ENCODE measurements at places on chromosomes 2 and 18.

DNA sequence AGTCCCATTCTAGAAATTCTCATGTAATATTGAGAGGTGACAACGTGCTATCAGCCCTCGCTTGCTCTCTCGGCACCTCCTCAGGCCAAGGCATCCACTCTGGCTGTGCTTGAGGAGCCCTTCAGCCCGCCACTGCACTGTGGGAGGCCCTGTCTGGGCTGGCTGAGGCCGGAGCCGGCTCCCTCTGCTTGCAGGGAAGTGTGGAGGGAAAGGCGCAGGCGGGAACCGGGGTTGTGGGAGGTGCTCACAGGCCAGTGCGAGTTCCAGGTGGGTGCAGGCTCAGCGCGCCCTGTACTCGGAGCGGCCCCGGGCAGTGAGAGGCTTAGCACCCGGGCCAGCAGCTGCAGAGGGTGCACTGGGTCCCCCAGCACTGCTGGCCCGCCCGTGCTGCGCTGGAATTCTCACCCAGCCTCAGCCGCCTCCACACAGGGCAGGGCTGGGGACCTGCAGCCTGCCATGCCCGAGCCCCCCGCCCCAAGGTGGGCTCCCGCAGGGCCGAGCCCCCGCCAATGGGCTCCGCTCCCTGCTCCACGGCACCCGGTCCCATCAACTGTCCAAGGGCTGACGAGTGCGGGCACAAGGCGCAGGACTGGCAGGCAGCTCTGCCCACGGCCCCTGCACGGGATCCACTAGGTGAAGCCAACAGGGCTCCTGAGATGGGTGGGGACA lies 1680.6 kb upstream of the LRRTM1 start:
- ATAC-seq, result no peak

DNA sequence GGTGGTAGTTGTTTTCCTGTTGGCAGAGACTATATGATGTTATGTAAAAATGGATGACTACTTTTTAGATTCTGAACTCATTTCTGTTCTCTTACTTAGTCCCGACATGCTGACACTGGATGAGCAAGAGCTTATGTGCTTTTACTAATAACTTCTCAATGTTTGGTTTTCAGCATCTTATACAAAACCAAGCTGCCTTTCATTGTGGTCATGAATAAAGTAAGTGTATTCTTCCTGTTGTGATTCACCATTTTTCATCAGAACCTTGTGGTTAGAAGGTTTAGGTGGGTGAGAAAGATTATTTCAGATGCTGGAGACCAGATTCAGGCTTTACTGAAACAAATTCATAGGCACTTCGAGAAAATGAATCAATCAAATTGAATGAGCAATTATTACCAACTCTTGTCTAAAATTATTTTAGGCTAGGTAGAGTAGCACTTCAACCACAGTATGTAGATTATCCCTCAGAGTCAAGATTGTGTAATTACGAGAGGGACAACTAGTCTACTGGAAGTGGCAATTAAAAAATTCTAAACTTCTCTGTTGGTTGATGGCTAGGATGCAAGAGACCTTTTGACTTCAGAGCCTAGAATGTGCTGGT lies 9.3 kb downstream of the GPN1 start:
- peak; percentile 31 for ATAC-seq

DNA sequence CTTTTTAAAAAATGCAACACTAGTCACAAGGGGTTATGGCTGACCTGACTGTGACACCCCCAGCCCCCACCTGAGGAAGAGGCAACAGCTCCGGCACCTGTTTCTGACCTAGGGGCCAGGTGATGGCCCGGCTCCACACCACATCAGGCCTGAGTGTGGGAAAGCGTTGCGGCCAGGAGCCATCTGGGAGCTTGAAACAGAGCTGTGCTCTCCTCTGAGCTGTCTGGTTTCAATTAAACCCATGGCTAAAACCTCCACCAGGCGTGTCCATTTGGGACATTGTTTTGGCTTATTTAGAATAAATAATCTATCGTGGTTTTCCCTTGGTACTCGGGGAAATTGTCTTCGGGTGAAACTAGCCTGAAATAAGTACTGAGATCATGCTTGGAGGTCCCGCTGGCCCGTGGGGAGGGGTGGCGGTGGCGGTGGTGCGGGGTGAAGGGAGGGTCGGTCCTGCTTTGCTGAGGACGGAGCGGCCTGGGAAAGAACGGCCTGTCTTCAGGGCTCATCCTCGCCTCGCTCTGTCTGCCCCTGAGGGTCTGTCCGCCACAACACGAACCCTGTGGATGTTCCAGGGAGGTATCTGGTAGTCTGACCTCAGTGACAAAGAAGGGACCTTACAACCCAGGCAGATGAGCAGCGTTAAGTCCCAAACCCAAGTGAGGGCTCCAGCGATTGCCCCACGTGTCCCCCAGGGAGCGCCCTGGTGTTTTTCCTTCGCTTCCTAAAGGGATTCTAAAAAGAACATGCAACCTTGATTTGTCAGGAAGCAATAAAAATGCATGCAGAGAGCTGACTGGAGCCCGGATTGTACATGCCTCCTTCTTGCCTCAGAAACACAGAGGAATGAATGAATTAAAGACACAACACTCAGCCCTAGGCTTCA lies 58.7 kb downstream of the IL1RL2 start:
- peak; percentile 80 for ATAC-seq

DNA sequence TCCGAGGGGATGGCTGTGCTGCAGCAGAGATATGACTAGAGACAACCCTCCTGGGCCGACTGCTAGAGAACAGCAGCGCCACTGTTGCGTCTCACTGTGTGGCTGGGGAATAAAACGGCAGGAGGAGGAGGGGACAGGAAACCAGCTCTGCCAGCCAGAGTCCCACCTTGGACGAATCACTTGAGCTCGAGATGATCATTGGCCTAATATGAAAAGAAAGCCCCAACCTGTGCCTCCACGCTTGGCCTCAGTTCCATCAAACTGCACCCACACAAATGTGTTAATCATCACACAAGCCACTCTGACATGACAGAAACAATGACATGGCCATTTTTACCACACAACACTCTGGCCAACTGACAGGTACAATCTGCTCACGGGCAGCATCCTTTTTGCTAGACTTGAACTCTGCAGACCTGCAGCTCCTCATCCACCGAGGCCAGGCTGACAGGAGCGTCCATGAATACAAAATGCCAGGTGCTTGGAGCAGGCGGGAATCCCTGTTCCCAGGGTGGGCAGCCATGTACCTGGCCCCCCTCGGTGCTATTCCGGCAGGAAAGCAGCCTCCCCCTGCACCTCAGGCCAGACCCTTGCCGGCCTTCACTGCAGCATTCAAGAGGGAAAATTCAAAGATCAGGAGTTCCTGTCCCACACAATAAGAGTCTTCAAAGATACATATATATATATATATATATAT lies 52.3 kb downstream of the PARD6G start:
- no peak for ATAC-seq

DNA sequence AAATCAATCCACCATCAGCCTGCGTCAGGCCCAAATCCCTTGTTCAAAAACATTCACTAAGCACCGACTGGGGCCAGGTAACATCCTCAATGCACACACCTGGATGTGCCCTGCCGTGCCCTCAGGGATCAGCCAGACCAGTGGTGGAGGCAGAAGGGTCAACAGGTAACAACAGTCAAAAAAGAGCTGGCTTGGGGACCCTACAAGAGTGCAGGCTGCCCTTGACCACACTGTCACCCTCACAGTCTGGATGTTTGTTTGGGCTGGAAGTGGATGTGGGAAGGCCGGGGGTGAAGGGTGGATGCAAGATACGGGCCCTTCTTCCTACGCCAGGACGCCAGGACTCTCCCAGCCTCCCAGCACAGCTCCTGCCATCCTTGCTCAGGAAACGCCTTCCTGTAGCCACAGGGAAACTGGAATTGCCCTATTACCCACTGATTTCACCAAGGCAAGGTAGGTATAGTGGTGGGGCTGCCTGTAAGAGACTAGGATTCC lies 2.7 kb downstream of the BIN1 start:
- ATAC-seq, result no peak

GRCh38 chr2:603869-604268 lies 73.3 kb downstream of the TMEM18 start:
- ATAC-seq, result no peak

DNA sequence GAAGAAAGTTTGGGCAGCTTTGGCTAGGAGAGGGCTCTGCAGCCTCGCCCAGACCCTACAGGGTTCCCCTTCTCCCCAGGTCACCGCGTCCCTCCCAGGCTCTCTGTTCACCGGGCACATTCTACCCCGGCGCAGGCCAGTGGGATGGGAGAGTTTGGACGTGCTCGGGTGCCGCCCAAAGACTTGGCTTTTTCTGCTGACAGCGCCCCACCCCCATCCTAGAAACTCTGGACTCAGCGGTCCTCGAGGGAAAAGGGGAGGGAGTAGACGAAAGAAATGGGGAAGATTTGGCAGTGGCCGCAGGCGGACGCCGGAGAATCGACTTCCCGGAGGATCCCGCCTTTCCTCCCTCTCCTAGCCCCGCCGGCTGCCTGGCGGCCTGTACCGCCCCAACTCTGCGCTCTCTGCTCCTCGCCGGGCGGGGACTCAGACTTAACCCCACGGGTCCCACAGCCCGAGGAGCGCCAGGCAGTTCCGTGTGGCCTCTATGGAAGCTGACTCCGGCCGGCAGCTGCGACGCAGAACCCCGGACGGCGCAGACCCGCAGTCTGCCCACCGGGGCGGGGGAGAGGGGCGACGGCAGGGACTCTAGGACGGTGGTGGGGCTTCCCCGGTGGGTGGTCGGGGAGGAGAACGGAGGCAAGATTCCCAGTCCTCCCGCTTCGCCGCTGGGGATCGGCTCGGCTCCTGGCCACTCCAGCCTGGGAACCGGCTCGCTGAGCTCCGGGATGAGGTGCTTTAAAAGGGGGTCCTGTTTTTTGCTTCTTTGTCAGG lies 863 bp upstream of the SIX2 start:
- ATAC-seq, result peak; percentile 64

- ATAC-seq, result peak; percentile 25
These were observed 259.8 kb upstream of the APCDD1 start for GRCh38 chr18:10194592-10194991.

- ATAC-seq, result peak; percentile 65
These were observed at the start of gene ST6GAL2 for GRCh38 chr2:106885971-106886915. ST6GAL2 (minus strand) TSS chr2:106886167; CDS start chr2:106843977, 42,190 bp downstream.

DNA sequence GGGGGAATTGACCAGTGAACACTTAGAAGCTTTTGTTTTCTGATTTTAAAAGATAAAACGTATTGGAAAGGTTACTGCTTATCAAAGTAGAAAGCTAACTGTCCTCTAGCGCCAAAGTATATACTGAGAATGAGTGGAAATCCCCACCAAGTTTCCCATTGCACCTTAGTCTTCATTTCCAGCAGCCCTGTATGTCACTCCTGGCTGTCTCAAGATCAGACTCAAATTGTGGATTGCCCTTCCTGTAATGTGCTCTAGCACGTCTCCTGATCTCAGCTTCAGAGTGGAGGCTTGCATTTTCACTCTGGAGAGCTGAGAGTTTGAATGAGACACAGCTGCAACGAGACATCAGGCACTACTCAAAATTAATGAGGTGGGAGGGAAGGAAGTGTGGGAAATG lies 26.6 kb downstream of the MFF start:
- ATAC-seq, result no peak

DNA sequence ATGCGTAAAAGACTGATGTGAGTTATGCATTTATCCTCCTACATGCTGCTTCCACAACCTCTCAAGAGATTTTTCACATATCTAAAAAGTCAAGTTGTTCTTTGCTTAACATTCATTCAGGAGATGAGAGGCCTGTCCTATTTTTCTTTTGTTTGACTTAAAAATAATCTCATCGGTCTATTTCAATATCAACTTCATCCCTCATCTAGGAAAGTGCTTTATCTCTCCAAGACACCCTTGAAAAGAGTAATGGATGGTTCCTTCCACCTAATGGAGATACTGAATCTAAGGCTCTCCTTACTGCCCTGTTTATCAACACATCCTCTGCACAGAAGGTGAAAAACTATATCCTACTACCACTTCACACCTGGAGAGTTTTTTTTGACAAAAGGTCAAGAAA lies 2.4 kb downstream of the NFE2L2 start:
- no peak for ATAC-seq

GRCh38 chr2:186382932-186383331 lies 103.1 kb upstream of the ZC3H15 start:
- no peak for ATAC-seq

DNA sequence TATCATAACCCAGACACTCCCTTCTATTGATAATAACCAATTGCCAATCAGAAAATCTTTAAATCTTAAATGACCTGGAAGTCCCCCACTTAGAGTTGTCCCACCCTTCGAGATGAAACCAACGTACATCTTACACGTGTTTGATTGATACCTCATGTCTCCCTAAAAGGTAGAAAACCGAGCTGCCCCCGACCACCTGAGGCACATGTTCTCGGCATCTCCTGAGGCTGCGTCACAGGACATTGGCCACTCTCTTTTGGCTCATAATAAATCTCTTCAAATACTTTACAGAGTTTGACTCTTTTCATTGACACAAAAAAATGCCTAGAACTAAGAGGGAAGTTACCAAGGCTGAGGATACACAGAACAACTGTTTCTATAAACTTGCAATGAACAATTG lies 190.0 kb downstream of the RTP5 start:
- ATAC-seq, result no peak

DNA sequence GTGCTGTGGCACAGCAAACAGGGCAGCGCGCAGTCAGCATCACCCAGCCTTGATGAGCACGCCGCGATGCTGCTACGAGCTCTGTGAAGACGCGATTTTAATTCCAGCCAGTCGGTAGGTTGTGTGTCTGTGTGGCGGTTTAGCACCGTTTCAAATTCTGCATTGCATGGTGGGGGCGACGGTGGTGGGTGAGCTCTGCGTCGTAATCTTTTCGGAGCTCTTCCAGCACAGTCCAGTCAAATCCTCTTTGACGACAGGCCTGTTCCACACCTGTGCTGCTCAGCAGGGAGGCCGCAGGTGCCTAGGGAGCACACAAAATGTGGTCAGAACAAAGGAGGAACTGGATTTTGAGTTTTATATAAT lies 8.6 kb downstream of the ALLC start:
- no peak for ATAC-seq

DNA sequence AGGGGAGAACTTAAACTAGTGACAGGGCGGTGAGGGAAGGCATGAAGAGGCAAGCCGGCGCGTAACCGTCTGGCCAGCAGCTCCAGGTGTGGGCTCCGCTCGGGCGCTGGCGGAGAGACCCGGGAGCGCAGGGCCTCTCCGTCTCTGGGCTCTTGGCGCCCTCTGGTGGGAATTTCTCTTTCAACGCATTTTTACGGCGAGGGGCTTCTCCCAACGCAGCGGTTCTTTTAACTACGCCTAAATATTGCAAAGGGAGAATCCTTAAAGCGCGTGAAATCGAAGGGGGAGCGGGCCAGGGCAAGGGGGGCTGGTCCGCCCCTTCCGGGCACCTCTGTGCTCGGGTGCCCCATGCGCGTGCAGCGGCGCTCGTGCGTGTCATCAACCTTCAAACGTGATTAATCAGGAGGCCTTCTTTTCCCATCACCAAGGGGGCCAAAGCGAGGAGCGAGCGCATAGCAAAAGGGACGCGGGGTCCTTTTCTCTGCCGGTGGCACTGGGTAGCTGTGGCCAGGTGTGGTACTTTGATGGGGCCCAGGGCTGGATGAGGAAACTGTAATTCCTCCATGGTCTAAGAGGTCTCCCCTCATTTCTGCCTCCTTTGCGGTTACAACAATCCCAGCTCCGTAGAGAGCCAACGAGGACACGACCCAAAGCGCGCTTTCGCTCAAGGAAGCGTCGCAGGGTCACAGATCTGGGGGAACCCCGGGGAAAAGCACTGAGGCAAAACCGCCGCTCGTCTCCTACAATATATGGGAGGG lies 762 bp upstream of the GAD1 start:
- ATAC-seq, result peak; percentile 73

- ATAC-seq, result no peak
These were observed 1.2 kb downstream of the PIEZO2 start for GRCh38 chr18:11147962-11148679.

- no peak for ATAC-seq
These were observed 19.5 kb upstream of the TMEM163 start for GRCh38 chr2:134738141-134738870.

GRCh38 chr2:61436092-61436491 lies 34.8 kb downstream of the USP34 start:
- ATAC-seq, result no peak

Measured in SK-N-SH treated with all-trans-retinoic acid at 6 μM for 48 hours (cell line).